Activated naive CD8-positive, alpha-beta T cell treated with anti-CD3 and anti-CD28 coated beads for 36 hours (primary cell): ENCODE measurements at places on chromosomes 16 and 17.

DNA sequence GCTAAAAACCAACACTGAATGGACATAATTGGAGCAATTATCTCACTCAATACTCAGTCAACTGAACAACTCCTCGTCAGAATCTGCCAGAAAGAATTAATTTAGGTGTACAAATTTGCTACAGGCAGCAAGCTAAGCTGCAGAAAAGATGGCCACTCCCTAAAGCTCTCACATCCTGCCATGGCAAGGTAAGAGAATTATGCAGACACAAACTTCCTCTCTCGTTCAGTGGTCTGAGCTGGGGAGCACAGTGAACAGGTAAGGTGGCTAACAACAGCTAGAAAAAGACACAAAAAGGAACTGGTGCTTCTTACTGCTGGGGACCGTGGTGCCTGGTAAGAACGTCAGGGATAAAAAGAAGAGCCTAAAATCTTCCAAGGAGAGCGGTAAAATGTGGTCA lies 74.9 kb upstream of the BCAR1 start:
- DNase-seq, result no peak

DNA sequence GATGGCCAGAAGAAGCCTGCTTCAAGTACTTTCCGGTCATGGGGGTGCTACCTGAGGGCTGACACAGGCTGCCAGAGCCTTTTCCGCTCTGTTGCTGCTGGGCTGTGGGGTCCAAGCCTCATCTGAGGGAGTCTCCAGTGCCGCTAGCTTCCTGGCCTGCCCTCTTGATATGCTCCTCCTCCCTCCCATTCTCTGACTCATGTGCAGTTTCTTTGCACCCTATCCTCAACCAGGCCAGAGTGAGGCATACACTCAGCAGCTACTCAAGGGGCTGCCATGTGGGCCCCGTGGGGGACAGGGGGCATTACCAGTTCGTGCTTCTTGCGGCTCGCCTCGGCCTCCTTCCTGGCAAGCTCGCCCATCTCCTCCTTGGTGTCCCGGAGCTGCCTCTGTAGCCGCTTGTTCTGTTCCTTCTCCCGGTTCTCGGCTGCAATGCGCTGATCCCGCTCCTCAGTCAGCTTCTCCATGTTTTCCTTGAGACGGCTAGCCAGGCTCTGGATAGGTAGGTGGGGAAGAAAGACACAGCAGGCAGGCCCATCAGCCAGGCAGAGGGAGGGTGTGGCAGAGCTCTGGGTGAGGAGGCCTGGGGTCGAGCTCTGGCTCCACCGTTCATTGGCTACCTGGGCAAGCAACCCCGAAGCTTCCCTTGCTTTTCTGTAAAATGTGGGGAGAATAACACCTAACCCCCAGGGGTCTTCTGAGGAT lies 43.8 kb downstream of the PIPOX start:
- DNase-seq, result no peak

DNA sequence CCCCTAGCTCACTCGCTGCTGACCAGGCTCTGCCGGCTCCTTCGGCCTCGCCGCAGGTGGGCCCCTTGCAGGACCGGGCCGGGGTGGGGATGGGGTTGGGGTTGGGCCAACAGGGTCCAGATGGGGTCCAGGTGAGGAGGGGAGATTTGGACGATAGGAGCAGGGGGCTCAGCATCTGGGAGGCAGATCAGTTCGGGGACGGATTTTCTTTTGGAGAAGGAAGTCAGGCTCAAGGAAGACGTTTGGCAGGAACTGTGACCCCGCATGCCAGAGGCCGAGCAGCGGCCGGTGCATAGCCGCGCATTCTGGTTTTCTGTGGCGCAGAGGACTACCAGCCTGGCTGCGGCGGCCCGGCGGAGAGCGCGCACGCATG lies 845 bp upstream of the ALDOA start:
- no peak for DNase-seq

GRCh38 chr17:21351366-21352065 lies 24.6 kb upstream of the KCNJ12 start:
- no peak for DNase-seq

- no peak for DNase-seq
These were observed 3.4 kb downstream of the NOD2 start for GRCh38 chr16:50696575-50697420.

DNA sequence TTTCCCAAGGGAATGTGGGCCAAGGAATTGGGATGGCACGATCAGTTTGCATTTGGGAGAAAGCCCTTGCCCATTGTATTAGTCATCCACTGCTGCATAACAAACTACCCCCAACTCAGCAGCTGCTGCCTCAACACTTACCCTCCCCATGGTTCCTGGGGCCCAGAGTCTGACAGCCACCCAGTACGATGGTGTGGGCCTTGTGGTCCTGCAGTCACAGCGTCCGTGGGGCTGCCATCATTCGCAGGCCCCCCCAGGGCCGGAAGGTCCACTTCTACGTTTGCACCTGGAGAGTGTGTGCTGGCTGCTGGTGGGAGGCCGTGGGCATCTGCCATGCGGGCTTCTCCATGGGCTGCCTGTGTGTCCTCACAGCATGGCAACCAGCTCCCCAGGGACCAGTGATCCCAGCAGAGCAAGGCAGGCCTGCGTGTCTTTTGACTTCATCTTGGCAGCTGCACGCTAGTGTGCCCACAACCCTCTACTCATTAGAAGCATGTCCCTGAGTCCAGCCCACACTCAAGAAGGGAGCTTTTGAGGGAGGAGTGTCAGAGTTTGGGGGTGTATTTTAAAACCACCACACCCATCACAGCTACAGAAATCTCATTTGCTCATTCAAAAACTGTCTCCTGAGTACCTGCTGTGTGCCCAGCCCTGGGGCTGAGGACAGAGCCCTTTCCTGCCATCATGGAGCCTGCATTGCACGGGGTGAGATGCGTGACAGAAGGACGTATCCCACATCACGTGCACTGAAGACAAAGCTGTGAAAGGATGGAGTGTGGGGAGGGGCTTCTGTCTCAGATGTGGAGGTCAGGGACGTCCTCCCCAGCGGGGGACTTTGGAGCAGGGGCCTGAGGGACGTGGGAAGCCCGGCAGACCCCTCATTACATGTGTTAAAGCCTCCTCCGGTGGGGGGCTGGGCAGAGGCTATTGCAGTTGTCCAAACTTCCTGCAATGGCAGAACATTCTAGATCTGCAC lies 185.0 kb upstream of the ZNF469 start:
- DNase-seq, result no peak

DNA sequence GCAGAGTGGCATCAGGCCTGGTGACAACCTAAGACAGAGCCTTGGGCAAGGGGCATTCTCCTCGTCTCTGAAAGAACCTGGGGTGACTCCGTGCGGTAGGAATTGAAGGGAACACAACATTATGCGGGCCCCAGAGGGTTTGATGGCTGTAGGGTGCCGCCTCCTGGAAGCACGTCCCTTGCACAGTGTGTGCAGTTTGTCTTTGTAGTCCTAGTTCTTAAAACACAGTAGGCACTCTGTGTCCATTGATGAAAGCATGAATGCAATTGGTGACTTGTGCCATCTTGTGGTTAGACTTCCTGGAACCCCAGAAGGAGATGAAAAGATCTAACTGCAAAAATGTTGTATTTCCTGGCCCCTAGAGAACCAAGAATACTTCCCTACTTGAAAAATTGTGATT lies 279.8 kb downstream of the UTP18 start:
- no peak for DNase-seq

- DNase-seq, result peak; percentile 52
These were observed 7.2 kb downstream of the SRCIN1 start for GRCh38 chr17:38598536-38598935.

GRCh38 chr17:78746263-78746948 lies 35.7 kb downstream of the CYTH1 start:
- no peak for DNase-seq

DNA sequence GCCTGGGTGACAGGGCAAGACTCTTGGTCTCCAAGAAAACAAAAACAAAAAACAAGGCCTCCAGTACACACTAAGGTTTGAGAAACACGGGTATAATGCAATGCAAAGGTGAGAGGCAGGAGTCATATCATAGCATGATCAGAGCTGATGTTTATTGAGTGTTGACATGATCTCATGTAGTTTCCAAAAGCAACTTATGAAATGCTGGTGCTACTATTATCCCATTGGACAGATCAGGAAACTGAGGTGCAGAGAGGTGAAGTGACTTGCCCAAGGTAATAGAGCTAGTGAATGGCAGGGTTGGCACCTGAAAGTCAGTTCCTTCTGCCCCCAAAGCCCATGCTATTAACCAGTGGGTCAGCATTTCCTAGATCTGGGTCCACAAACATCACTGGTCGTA lies 3.1 kb upstream of the NPIPB7 start:
- no peak for DNase-seq

DNA sequence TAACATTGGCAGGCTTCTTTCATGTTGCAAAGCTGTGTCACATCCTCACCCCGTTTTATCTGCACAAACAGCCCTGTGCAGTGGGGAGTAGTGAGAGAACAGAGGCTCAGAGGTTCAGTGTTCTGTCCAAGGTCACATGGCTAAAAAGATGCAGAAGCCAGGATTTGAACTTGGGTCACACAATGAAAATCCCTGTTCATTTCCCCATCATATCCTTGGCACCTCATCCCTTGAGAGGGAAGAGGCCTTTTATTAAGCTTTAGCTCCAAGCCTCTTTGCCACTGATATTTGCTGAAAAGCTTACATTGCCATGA lies 106.6 kb downstream of the AMFR start:
- no peak for DNase-seq
